Activated CD4-positive, alpha-beta memory T cell treated with anti-CD3 and anti-CD28 coated beads for 36 hours (primary cell): ENCODE measurements at places on chromosomes 2 and 18.

DNA sequence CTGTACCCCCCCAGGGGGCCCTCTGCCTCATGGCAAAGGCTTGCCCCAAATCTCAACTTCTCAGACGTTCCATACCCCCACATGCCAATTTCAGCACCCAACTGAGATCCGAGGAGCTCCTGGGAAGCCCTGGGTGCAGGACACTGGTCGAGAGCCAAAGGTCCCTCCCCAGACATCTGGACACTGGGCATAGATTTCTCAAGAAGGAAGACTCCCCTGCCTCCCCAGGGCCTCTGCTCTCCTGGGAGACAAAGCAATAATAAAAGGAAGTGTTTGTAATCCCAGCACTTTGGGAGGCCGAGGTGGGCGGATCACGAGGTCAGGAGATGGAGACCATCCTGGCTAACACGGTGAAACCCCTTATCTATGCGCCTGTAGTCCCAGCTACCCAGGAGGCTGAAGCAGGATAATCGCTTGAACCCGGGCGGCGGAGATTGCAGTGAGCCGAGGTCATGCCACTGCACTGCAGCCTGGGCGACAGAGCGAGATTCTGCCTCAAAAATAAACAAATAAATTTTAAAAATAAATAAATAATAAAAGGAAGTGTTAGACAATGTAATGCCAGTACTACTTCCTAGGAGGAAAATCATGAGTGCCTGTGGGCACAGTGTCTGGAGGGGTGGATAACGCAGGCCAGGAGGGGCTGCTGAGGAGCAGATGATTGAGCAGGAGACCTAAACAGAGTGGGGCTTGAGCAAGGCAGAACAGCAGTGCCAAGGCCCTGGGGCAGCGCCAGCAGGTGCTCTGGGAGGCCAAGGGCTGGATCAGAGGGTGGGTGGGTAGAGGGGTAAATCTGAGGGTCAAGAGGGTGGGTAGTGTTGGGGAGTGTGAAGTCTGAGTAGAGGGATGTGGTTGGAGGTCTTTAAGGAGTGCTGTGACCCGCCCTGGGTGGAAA is 4.0 kb downstream of the ALPP start:
- H3K4me3 ChIP-seq = no peak overlapping the region
- no peak for DNase-seq
- H3K36me3 ChIP-seq = no peaks in the 10 kb centered on the region
- H3K4me1 ChIP-seq = no peaks in the 10 kb centered on the region

DNA sequence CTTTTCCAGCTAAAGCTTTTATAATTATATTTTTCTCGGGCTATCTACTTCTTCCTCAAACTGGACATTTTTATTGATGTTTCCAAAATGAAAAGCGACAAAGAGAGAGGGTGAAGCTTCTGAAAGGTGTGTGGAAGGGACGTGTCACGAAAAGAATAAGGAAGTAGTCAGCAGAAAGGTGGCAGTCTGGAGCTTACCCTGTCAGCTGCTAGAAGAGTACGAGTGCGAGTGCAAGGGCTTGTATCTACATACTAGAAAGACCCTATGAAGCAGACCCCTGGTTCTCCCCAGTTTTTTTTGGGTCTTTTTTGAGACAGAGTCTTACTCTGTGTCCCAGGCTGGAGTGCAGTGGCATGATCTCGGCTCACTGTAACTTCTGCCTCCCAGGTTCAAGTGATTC is 14.6 kb downstream of the FHL2 start:
- no peaks in the 10 kb centered on the region for H3K36me3 ChIP-seq
- no peak overlapping the region for H3K4me3 ChIP-seq
- no peaks in the 10 kb centered on the region for H3K4me1 ChIP-seq
- H3K27ac ChIP-seq = no peak overlapping the region
- H3K27me3 ChIP-seq = no peaks in the 10 kb centered on the region

DNA sequence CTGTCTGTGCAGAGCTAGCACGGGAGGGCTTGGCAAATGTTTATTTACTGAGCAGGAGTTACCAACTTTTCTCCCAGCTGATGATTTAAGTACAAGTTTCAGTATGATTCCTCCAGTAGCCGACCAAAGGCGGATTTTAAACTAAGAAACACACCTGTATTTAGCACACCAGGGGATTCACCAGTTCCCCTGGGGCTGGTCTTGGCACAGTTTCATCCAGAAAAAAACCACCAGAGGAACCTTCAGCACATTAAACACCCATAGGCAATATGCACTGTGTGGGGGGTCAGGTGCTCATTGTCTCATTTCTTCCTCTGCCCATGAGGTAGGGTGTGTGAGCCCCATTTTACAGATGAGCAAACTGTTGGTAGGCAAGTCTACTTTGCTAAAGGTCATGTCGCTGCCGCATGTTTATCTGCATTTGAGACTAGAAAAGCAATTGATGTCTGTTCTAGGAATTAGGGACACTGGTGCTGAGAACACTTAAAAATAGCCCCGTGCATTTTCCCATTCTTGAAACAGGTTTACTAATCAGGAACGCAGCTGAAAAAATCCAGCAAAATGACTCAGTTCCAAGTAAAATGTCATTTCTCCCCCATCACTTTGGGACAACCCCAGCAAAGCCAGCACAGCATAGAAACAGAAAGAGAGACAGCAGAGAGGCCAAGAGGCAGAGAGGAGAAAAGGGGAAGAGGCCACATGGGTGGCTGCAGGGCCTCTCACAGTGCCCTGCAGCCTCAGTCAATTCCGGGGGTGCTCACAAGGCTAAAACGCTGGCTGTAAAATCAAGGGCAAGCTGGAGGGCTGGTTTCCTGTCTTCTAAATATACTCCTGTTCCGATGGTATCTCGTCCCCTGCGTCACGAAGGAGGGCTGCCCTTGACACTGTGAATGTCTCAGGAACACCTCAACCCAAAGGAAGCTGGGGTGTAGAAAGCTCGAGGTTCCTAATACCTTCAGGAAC is 166.8 kb upstream of the ID2 start:
- peak; percentile 82 for DNase-seq
- H3K4me3 ChIP-seq = peak overlapping the region; percentile 59
- H3K27me3 ChIP-seq = no peaks in the 10 kb centered on the region
- H3K36me3 ChIP-seq = peaks cover 16% of the 10 kb centered on the region
- peak overlapping the region; percentile 98 for H3K27ac ChIP-seq
- H3K4me1 ChIP-seq = peaks cover 66% of the 10 kb centered on the region

DNA sequence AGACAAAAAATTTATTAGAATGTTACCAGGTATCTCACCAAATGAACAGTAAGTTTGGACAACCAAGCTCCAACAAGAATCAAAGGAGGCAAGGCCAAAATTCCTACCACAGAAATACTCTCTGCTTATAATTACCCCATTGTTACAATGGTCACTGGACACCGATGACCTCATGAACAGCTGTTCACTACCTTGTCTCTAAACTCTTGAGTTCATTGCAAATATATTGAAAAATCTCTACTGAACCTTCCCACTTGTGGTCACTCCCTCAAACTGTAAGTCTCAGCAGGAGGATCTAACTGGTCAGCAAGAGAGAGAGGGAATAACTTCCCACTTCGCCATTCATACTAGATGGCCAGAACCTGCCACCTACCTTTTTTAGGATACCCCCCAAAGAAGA is 50.0 kb downstream of the ERBB4 start:
- no peak overlapping the region for H3K4me3 ChIP-seq
- H3K27me3 ChIP-seq = no peaks in the 10 kb centered on the region
- H3K4me1 ChIP-seq = no peaks in the 10 kb centered on the region
- no peak for DNase-seq
